ENCODE measurements at places on chromosomes 3 and 15.

DNA sequence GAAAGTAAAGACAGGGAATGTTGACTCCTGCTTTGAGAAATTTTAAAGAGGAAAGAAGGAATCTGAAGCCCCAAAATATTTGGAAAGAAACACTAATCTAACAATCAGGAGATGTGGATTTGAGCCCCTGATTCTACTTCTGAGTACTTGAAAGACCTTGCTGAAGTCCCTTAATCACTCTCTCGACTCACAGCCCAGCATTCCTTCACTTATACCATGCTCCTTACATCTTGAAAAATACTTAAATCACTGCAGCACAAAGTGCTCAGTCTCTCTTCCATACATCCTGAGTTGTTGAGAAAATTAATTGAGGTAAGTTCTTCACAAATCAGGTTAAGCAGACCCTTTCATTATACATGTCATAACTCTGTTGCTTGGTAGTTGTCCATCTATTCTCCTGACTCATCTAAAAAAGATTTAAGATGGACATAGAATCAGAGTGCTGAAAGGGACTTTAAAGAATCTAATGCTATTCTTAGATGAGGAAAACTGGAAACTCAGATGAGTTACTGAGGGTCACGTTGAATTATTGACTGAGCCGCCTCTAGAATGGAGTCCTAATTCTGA lies 72.8 kb upstream of the THSD4 start:
- no peak for DNase-seq

DNA sequence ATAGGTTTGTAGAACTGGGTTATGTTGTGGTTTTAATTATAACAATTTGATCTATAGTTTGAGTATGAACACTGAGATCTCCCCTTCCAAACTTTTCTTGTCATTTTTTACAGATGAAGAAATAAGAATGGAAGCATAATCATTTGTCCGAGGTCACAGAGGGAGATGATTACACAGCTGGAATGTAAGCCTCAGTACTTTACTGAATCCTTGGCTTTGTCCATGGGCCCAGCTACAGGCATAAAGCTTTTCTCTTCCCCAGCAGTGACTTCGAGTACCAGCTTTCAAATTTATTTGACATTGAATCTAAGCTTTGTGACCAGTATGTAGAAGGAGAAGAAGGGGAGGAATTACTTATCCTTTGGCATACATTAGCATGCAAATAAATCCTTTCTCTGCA lies 80.9 kb upstream of the DCBLD2 start:
- DNase-seq, result no peak

DNA sequence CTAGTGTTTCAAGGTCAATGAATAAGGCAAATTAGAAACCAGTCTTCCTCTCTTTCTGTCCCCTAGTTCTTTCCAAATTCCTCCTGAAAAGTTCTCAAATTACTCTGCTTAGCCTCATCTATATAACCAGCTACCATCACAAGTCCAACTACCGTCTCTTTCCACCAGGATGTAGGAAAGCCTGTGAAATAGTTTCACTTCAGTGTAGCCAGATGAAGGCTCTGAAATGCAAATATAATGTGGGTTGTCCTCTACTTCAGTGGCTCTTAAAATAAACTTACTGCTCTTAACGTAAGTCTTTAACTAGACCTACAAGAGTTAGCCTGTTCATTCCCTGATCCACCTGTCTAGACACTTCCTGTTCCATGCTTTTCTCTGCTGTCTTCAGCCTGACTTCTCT lies 827.7 kb downstream of the ROBO1 start:
- no peak for DNase-seq

- no peak for DNase-seq
Observed at GRCh38 chr15:36066757-36067156, 512.7 kb upstream of the CDIN1 start.

- DNase-seq, result no peak
Observed at GRCh38 chr3:139301183-139301582, 42.6 kb upstream of the MRPS22 start.

DNA sequence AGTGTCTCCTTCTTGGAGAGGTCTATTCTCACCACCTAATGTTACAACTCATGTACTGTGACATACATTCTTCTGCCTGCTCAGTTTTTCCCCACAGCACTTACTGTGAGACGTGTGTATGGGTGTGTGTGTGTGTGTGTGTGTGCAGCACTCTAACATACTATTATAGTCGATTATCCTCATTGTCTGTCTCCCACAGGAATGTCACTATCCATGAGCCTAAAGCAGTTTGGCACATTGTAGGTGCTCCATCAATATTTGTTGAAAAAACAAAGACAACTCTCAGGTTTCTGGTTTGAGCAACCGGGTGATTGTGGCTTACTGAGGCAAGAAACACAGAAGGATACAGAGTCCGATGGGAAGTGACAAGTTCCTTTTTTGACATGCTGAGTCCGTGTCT lies 8.6 kb upstream of the ZNF148 start:
- DNase-seq, result no peak

- DNase-seq, result no peak
Observed at GRCh38 chr3:155031186-155031585, 48.9 kb upstream of the MME start.

GRCh38 chr15:67853454-67853853 lies 13.6 kb upstream of the RNU6-1 start:
- no peak for DNase-seq

- no peak for DNase-seq
Observed at GRCh38 chr3:147881933-147882332, 472.8 kb downstream of the ZIC1 start.

DNA sequence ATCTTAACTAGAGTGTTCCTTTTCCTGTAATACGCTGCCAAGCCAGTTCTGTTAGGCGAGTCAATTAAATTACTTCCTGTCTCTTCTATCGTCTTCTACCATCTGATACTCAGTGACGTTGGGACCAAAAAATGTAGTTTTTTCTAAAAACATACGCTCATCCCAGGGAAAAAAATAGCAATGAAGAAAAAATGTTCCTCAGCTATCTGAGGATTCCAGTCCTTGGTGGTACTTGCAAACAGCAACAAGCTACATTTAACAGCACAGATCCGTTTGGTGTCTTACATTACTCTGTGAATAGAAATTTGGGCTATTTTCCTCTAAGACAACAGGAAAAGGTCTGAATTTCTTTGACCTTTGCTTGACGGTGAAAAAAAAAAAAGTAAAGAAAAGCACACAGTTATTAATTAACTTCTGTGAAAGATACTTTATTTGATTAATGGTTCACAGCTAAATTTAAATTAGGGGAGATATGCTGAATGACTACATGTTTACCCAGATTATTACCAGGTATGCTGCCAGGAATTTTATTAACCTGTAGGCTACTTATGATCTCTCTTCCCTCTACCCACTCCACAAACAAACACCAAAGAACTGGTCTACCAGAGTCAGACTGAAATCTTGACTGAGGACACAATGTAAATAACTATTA lies 254.4 kb upstream of the ZPLD1 start:
- no peak for DNase-seq

DNA sequence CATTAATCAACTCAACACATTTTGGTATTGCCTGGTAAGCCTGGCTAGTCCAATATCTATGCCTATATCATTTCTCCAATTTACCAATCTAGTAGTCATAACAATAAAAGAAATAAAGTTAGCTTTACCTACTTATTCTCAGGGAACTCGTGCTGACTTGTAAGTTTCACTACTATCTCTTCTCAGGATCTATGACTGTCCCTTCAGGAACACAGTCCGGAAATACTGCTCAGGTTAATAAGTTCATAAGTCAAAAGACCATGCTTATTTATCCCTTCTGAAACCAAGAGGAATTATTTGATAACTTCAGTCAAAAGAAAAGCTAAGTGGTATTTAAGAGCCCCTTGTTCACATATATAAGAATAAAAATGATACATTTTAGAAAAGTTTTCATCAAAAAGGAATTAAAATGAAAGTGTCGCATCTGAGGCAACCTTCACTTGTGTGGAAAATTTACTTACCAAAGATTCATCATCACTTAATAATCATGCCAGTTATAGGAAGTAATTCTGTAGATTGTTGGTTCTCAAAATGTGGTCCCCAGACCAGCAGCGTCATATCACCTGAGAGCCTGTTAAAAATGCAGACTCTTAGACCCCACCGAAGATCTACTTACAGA lies 15.5 kb upstream of the THRB start:
- DNase-seq, result no peak

DNA sequence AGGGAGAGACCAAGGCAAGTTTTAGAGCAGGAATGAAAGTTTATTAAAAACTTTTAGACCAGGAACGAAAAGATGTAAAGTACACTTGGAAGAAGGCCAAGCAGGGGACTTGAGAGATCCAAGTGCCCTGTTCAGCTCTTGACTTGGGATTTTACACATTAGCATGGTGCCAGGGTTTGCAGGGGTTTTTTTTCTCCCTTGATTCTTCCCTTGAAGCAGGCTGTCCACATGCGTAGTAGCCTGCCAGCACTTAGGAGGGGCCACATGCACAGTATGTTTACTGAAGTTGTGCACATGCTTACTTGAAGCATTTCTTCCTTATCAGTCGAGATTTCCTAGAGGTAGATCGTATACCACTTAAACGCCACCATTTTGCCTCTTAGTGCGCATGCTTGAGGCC lies 277.5 kb upstream of the AGTR1 start:
- DNase-seq, result peak; percentile 26

DNA sequence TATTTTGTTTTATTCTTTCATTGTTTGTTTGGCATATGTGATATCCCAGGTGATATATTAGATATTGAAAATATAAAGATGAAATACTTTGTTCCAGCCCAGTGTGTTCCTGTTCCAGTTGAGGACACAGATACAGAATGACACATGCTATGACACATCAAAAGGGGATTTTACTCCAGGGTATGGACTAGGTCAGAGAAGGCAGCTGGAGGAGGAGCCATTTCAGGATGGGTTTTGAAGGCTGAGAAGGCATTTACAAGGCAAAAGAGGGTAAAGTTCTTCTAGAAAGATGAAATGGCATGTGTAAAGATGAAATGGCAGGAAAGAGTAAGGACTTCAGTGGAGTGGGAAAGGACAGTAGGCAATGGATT lies 163.8 kb downstream of the ZIC1 start:
- DNase-seq, result no peak

- peak; percentile 94 for DNase-seq
Observed at GRCh38 chr3:184513276-184514170, 48.1 kb upstream of the EPHB3 start.

GRCh38 chr15:48985516-48985915 lies 21.8 kb upstream of the SHC4 start:
- DNase-seq, result no peak

- peak; percentile 59 for DNase-seq
Observed at GRCh38 chr3:128878556-128879124, 780 bp upstream of the ACAD9 start.

DNA sequence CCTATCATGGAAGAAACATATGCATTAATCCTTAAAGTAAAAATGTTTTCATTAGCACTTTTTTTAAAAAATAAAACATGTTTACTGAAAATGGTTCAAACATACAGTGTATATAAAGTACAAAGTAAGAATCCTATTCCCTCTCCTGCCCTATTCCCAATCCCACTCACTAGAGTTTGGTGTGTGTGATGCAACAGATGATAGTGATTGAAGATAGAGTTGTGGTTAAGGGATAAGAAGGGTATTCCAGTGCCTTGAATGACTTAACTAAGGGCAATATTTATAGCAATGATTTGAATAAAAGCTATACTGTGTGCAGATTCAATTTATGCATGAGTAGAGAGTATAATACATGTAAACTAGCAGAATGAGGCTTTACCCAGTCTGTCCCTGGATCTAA lies 18.1 kb downstream of the ZNF280D start:
- no peak for DNase-seq

DNA sequence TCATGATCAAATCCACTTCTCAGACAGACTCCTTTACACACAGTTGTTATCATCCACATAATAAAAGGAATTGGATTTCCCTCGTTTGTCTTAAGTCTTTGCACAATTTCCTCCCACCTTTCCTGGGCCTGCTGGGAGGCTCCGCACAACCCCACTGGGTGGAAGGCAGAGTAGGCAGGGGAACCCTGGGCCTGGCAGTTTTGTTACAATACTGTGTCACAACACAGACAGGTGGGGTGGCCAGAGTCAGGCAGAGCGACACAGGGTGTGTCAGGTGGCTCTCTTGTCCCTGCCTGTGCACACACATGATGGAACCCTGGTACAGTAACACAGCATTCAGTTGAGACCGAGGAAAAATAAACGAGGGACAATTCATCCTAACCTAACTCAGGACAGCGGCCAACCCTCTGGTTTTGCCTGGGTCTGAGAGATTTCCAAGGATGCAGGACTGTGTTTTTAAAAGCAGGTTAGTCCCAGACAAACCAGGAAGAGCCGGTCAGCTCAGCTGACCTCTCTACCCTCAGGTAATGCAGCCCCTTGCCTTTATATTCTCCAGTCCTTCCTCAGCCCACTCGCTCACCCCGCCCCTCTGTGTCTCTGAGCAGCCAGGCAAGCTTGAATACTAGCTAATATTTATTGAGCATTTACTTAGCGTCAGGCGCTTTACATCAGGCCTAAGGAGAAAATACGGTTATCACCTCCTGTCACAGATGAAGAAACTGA lies 8.8 kb upstream of the FAM174B start:
- no peak for DNase-seq

- DNase-seq, result no peak
Observed at GRCh38 chr3:155991212-155991611, 120.8 kb downstream of the GMPS start.

- no peak for DNase-seq
Observed at GRCh38 chr3:22297436-22297835, 546.4 kb upstream of the ZNF385D start.

DNA sequence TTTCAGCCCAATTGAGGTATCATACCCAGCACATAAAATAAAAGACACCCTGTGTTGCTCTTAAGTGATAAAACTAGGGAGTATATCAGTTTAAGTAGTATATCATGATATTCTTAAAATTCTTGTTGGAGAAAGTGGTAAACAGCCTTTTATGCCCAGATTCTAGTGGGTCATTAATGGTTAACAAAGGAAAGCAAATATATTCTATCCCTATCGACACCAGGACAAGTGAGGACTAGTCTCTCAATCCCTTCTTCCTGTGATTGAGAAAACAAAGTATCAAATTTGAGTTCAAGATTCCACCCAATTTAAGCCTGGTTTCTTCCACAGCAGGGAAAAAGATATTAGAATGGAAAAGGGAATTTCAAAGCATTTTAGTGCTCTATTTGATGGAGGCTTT lies 142.4 kb upstream of the IL12A start:
- peak; percentile 58 for DNase-seq

DNA sequence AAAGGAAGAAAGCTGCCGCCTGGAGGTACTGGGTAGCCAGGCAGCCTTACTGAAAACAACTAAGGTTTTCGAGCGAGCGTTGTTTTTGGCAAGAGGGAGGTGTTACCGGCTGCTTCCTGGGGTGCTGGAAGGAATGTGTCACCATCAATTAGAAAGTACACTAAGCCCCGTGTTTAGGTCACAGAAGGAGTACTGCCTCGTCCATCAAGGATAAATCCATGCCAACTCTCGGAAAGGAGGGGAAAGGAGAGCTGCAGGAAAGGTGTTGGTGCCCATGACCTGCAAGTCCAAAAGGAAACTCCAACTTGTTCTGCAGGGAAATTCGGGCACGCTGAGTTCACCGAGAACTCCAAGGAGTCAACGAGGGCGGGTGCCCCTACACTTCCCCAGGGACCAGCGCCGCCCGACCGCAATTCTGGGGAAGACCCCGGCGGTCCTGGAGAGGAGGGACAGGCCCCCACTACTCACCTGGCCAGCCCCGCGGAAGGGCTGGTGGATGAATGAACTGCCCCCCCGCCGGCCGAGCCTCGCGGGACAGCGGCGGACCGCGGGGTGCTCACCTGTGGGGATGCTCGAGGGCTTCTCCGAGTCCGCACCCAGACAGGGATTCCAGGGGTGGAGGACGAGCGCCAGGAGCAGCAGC lies 542 bp downstream of the PLOD2 start:
- DNase-seq, result peak; percentile 87

GRCh38 chr3:111951032-111951431 lies 27.8 kb upstream of the ABHD10 start:
- DNase-seq, result no peak

GRCh38 chr3:175664911-175665310 lies 805.8 kb downstream of the NAALADL2 start:
- no peak for DNase-seq
